Tibial artery (tissue), 4 donors: ENCODE measurements at places on chromosomes 3 and 15.

DNA sequence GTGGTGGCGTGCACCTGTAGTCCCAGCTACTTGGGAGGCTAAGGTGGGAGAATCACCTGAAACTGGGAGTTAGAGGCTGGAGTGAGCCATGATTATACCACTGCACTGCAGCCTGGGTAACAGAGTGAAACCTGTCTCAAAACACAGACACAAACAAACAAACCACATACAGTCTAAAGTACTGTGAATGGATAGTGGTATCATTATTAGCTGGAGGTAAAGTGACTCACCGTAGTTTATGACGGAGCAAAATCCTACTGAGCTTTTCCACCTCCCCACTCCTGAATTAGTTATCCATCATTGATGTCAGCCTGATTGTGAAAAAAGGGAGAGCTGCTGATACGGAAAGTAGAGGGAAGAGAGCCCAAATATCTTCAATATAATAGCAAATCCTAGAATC lies 3.2 kb upstream of the CNOT10 start:
- no peak for DNase-seq

- no peak for DNase-seq
Measured at GRCh38 chr3:88003115-88003755, 55.6 kb downstream of the CGGBP1 start.

- no peak for DNase-seq
Measured at GRCh38 chr3:15601046-15601398, 347 bp downstream of the HACL1 start.

GRCh38 chr15:29736012-29736743 lies 86.1 kb downstream of the TJP1 start:
- no peak for DNase-seq

- no peak for DNase-seq
Measured at GRCh38 chr15:37586976-37587375, 347.5 kb upstream of the TMCO5A start.

GRCh38 chr3:112327371-112327951 lies 5.5 kb upstream of the CD200 start:
- no peak for DNase-seq

- DNase-seq = no peak
Measured at GRCh38 chr3:77412021-77412438, 372.1 kb downstream of the ROBO2 start.

- DNase-seq = no peak
Measured at GRCh38 chr3:177817751-177818150, 620.5 kb upstream of the TBL1XR1 start.

GRCh38 chr15:80684697-80685096 lies 10.4 kb upstream of the ABHD17C start:
- DNase-seq = no peak

DNA sequence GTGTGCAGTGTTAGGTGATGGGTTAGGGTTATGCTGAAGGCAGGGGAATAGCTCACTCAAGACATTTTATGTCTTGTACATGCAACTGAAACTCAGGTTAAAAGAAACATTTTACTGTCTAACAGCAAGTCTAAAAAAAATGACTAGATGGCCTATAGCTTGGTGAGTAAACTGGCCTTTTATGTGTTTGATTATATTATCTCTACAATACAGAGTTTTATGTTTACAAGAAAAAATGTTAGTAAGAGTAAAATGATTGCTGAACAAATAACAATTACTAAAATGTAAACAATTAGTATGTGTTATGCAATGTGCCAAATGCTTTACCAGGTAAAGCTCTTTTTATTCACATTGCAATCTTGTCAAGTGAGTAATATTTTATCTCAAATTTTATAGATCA lies 1039.6 kb downstream of the ROBO2 start:
- DNase-seq = no peak

DNA sequence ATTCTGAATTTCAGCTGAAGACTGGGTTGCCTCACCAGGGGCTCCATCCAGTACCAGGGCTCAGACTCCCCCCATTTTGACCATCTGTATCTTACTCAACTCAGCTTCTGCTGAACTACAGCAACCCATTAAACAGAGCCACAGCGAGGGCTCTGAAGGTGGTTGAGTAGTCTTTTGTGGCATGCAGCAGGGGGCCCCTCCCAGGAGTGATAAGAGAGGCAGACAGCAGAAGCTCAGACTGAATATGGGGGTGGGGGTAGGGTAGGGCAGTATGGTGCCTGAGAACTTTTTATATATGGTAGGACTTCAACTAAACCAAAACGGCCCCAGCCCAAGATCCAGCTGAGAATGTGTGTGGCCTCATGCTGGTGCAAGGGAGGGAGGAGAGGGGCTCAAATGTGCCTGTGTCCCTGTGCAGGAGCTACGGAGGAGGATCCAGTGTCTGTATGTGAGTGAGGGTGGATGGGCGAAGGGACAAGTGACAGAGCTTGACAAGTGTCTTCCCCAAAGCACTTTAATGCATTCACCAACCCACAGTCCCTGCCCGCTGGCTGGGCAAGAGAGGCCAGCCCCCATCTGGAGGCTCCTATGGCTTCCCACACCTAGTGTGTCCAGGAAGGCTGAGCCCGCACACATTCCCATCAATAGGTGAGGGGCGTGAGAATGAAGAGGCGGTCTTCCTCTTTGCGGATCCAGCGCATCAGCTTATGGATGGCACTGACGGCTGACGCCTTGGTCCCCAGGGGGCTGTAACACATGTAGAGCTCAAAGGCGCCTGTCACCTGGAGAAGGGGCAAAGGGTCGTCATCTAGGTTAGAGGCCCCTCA lies 4.9 kb upstream of the MST1R start:
- no peak for DNase-seq

DNA sequence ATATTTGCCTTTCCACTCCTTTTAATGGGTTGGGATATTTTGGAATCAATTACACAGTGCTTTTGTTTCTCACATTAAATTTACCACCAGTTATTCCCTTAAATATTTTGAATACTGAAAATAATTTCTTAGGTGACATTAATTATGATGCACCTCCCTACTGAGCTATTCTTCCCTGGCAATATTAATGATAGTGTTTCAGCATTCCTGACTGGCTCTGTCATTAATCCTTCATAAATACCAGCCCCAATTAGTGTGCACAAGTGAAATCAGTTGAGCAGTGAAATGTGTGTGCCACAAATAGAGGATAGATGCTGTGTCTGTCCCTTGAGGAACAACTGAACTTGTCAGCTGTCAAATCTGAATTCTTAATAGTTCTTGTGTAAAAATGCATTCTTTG lies 304.0 kb downstream of the CACNA2D3 start:
- DNase-seq = no peak

DNA sequence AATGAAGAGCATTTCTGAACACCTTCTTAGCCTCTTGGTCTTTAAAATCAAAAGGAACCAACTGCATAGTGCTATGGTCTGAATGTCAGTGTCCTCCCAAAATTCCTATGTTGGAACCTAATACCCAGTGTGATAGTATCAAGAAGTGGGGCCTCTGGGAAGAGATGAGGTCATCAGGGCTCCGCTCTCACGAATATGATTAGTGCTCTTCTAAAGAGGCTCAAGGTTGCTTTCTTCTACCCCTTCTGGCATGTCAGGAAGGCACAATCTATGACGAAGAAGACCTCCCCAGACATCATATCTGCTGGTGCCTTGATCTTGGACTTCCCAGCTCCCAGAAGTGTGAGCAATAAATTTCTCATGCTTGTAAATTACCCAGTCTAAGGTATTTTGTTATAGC lies 209.5 kb downstream of the MAGI1 start:
- DNase-seq = no peak

DNA sequence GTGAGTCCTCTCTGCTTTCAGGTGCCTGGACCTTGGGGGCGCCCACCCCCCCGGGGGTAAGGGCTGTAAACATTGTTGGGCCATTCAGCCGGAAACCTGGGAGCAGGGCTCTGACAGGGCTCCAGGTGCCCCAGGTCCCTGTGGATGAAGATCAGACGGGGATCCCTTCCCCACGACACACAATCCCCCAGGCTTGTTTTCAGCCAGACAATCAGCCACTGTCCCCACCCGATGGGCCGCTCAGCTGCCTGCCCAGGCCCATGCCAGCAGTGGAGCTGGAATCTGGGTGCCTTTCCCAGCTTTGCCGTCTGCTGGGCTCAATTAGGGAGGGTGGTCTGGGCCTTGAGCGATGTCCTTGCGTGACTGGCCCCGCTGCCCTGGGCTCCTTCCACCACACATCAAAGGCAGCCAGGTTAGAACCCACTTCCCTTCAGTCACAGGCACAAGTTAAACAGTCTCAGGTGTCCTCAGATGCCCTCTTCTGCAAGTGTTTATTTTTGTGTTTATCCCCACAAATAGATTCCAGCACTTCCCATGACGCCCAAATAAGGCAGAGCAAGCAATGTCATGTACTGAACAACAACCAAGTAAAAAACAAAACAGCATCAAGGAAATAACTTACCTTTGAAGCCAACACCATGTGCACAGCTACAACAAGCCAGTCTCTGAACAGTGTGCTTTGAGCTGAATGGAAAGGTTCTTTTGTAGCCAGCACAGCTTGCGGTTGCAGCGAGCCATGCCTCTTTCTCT lies 77.0 kb upstream of the ALDH1A3 start:
- no peak for DNase-seq

DNA sequence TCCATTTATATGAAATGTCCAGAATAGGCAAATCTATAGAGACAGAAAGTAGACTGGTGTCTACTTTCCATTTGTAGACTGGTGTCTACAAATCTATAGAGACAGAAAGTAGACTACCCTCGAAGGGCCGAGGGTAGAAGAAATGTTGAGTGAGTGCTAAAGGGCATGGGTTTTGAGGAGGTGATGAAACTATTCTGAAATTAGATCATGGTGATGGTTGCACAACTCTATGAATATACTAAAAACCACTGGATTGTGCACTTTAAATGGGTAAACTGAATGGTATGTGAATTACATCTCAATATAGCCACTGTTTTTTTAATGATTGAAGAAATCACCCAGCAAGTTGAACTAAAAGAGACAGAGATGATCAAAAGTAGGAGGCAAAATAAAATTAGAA lies 27.9 kb downstream of the TP53BP1 start:
- no peak for DNase-seq

DNA sequence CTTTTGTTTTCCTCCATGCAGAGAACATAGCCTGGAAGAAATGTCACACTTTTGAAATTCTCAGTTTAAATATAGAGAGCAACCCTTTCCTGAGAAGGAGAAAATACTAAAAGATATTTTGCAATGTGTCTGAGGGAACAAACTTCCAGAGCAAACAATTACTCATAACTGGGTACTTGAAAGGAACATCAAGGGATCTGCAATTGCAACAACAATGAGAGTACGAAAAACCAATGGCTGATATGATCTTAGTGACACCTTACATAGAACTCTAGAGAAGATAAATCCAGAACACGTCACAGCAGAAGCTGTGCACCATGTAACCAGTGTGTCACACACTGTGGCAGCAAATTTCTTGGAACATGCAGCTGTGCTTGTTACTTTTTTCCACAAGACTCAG lies 14.6 kb upstream of the ARPP21 start:
- DNase-seq = no peak

GRCh38 chr15:90315278-90315982 lies 36.7 kb upstream of the ZNF774 start:
- DNase-seq = peak; percentile 96

DNA sequence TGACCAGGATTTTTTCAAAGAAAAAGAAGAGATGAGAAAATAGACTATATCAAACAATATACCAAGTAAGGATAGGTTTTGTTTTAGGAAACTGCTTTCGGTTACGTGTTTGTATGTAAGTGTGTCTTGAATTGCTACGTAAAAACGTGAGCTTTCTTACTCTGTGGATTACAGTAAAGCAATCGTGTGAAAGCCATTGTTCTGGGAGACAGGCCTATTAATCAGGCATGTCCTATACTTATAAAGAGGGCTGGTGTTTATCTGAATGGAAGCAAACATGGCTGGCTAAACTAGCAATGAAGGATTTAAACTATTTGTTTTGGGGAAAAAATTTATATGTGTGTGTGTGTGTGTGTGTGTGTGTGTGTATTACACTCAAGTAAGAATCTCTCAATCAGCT lies 2.6 kb downstream of the EHHADH start:
- DNase-seq = no peak

DNA sequence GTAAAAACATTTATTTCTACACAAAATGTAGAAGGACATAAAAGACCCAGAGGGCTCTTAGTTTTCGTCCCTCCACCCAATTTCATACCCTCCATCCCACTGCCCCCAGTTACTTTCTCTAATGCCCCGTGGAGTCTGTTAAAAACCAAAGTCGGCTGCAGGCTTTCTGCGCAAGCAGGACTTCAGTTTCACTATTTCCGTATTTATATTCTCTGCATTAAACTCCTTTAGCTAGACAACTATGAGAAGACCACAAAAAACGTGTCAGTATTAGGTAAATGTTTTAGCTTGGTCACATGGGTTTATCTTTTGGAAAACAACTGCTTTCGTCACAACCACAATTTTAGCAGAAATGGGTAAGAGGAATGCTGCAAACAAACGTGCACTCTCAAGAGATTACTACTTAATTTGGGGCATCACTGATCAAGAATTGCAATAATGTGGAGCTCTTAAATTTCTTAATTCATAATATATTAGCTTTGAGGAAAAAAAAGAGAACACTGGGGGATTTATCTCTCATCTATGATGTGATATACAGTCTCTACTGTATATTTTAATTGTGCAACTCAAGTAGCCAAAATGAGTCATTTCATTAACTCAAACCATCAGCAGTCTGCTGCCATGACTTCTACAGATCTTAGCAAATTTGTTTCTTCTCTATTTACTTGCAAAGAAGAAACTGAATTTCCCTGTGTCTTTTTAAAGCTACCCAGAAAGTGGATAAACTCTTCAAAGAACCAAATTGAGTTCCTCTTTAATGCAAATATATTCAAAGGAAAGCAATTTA lies 740 bp upstream of the NSMCE3 start:
- no peak for DNase-seq

DNA sequence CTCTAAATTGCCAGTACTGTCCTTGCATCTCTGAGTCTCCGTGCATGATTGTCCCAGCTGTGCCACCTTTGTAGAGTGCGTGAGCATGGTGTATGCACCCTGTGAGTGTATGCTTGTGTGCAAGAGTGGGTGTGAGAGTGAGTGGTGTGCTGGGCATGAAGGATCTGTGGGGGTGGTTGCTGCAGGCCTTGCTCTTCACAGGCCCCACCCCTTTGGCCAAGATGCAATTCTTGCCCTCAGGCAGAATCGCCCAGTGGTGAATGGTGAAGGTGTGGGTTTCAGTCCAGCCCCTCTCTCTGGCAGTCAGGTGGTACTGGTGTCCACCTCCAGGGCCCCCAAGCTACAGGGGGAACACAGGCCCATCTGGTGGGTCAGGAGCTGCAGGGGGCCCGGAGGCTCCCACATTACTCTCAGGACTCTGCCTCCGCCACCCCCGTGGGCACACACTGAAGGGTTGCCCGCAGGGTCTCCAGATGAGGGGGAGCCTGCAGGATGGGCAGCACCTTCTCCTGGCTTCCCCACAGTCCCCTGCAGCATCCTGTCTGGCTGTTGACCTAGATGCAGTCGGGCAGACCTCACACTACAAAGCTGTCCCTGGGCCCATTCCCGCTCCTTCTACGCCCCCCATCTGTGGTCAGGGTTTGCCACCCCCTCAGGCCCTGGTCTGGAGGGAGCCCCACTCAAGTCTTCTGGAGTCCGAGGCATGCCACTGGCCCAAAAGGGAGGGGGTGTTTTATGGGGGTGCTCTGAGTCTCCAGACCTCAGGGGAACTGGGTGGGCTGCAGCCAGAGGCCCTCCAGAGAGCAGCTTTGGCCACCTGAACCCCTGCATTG lies 8.3 kb upstream of the ROPN1B start:
- DNase-seq = no peak
